Osteocyte (in vitro differentiated cells): ENCODE measurements at places on chromosomes 3 and 15. TPM values are rescaled to one million over a fixed set of nuclear protein-coding genes. Genes with fewer than 3 reads are reported as not detected.
A peak's percentile ranks its signal among the peaks of the same experiment; 100 is the strongest.

Gene DVL3
- total RNA-seq: 110 and 121 TPM in 2 replicates

Gene DCLK3
- total RNA-seq: not detected in 2 replicates

Gene CRABP1
- total RNA-seq: 3.6 and 5.2 TPM in 2 replicates

Gene DUOX2
- 0.08 TPM in 1 of 2 replicates, not detected in the other for total RNA-seq

Gene IGSF11
- total RNA-seq: not detected in 2 replicates

Gene SLC24A5
- total RNA-seq: not detected in 2 replicates

Gene MANF
- 94.1 and 94.8 TPM in 2 replicates for total RNA-seq

Gene CIDEC
- not detected in 2 replicates for total RNA-seq

Gene AQP9
- not detected in 2 replicates for total RNA-seq

Gene EPHB3
- total RNA-seq: 10.6 and 11.4 TPM in 2 replicates

GRCh38 chr15:25715536-25716413 is 147.4 kb downstream of the ATP10A start:
- no peaks in the 10 kb centered on the region for H3K27me3 ChIP-seq
- no peak for DNase-seq
- H3K36me3 ChIP-seq: peaks cover 48% of the 10 kb centered on the region

DNA sequence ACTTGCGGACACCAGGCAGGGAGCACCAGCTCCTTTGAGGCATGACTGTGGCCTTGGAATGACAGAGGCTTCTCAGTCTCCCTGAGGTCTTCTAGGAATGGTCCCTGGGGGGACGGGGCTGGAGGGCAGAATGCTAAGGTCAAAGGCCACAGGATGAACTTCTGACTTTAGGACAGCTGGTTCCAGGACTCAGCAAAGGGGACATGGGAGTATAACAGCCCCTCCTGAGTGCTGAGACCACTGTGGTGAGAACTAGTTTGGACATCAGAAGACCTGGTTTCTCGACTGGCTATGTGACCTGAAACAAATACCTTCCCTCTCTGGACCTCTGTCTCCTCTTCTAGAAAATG is 17.8 kb downstream of the ITGA11 start:
- peaks cover 61% of the 10 kb centered on the region for H3K36me3 ChIP-seq
- H3K4me3 ChIP-seq: no peak overlapping the region
- H3K27ac ChIP-seq: no peak overlapping the region
- no peak for DNase-seq
- H3K27me3 ChIP-seq: no peaks in the 10 kb centered on the region
- peaks cover 71% of the 10 kb centered on the region for H3K4me1 ChIP-seq

GRCh38 chr15:71547011-71547410 is 263.3 kb upstream of the NR2E3 start:
- H3K36me3 ChIP-seq: no peaks in the 10 kb centered on the region
- H3K4me3 ChIP-seq: no peak overlapping the region
- peaks cover 49% of the 10 kb centered on the region for H3K27me3 ChIP-seq
- H3K27ac ChIP-seq: no peak overlapping the region
- no peak for DNase-seq
- peaks cover 11% of the 10 kb centered on the region for H3K4me1 ChIP-seq

- H3K27me3 ChIP-seq: peaks cover 12% of the 10 kb centered on the region
- H3K27ac ChIP-seq: peak overlapping the region; percentile 69
- H3K4me3 ChIP-seq: no peak overlapping the region
- peaks cover 40% of the 10 kb centered on the region for H3K4me1 ChIP-seq
- DNase-seq: no peak
Observed at GRCh38 chr3:194265996-194266964, 84.8 kb downstream of the CPN2 start.

- no peak overlapping the region for H3K4me3 ChIP-seq
- no peak overlapping the region for H3K27ac ChIP-seq
- no peak for DNase-seq
- peaks cover 8% of the 10 kb centered on the region for H3K4me1 ChIP-seq
- H3K27me3 ChIP-seq: no peaks in the 10 kb centered on the region
Observed at GRCh38 chr3:14351617-14352001, 50.8 kb upstream of the SLC6A6 start.

DNA sequence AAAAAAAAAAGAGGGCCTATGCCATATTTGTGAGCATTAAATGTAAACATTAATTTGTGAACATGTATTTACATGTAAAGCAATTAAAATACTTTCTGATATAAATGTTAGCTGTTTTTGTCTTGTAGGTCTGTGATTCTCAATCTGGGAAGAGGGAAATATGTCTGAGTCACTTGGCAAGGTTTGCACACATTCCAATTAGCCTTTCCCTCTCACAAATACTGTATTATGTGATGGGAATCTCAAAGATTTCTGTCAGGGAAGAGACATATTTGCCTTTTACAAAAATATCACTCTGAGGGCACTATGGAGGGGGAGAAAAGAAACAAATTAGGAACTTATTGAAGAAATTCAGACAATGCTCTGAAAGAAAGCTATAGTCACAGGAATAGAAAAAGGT is 483.6 kb downstream of the GBE1 start:
- no peaks in the 10 kb centered on the region for H3K36me3 ChIP-seq
- H3K4me3 ChIP-seq: no peak overlapping the region
- no peak for DNase-seq

- H3K4me1 ChIP-seq: peaks cover 53% of the 10 kb centered on the region
- no peak for DNase-seq
- no peak overlapping the region for H3K4me3 ChIP-seq
- no peaks in the 10 kb centered on the region for H3K27me3 ChIP-seq
- no peaks in the 10 kb centered on the region for H3K36me3 ChIP-seq
Observed at GRCh38 chr3:192831111-192831644, 86.5 kb downstream of the MB21D2 start.

DNA sequence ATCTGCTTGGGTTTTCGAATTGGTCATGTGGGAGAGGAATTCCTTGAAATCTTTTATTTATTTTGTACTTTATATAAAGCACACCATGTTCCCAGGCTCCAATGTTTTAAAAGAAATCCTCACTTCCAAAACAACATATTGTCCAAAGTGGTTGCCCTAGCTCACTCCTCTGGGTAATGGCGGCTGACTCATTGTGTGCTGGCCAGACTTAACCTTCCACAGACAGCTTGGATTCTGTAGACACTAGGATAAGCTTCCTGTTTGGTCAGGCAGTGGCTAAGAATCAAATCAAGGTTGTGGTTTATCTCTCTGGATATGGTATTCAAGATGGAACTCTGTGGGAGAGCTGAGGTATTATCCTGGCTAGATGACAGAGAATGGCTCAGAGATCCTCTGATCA is 55.8 kb upstream of the FAM98B start:
- no peak for DNase-seq
- no peaks in the 10 kb centered on the region for H3K36me3 ChIP-seq
- no peaks in the 10 kb centered on the region for H3K27me3 ChIP-seq
- H3K27ac ChIP-seq: peak overlapping the region; percentile 66

DNA sequence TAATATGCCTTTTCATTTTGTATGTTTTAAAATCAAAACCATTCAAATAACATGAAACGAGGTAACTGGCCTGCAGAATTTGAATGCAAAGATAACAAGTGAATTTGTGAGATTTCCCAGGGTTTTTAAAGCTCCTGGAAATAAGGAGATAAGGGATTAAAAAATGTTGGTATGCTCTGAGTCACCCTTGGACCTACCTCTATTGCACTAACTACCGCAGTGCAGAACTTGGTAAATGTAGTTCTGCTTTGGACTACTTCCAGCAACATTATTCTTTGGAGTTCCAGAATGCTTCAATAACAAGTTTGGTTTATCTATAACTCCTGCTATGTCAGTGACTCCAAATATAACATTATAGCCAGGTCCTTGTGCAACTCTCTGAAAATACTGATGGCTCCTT is 201.7 kb downstream of the GAP43 start:
- no peak overlapping the region for H3K4me3 ChIP-seq
- H3K36me3 ChIP-seq: no peaks in the 10 kb centered on the region
- peaks cover 34% of the 10 kb centered on the region for H3K4me1 ChIP-seq

- H3K27me3 ChIP-seq: peaks cover 52% of the 10 kb centered on the region
- no peaks in the 10 kb centered on the region for H3K36me3 ChIP-seq
- no peaks in the 10 kb centered on the region for H3K4me1 ChIP-seq
- H3K4me3 ChIP-seq: no peak overlapping the region
Observed at GRCh38 chr3:120369037-120369467, 19.9 kb upstream of the LRRC58 start.

DNA sequence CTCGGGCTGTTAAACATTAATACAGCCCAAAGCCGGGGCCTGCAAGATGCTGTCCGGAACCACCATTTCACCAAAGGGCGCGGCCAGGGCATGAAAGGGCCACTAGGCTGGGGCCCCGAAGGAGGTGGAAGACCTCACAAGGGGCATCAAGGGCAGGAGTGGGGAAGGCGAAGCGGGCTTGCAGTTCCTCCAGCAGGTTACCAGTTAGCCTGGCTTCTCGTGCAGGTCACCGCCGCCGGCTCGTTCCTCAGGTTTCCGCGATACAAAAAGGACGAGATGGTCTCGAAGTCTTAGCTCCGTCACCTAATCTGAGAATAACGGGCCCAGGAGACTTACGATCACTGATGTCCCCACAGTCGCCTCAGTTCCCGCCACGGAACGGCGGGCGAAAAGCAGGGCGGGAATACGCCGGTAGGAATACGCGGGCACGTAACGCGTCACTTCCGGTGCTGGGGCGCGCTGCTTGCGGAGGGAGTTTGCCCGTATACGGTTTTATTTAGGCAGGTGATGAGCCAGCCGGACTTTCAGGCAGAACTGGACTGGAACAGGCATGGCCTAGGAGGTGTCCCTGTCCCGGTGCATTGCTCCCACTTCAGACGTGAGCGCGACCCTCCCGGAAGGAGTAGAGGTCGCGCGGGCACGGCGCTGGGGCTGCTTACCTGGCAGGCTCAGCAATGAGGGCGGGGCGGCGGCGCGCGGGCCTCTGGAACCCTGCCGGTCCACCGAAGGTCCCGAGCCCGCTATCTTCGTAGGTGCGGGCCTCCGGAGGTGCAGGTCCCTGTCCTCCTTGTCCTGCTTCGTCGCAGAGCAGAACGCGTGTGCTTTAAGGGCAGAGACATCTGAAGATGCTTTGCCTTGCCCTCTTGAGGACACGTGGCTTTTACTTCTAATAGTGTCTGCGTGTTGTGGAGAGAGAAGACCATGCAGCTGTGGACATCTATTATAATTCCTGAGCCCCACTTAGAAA is at the start of gene RFC4:
Gene RFC4 (minus strand): TSS at position 394 of the 967 bp plus-strand sequence. CDS start 1,769 bp downstream, outside the sequence.
- H3K4me1 ChIP-seq: peaks cover 14% of the 10 kb centered on the region
- DNase-seq: peak; percentile 87
- H3K36me3 ChIP-seq: peaks cover 4% of the 10 kb centered on the region

DNA sequence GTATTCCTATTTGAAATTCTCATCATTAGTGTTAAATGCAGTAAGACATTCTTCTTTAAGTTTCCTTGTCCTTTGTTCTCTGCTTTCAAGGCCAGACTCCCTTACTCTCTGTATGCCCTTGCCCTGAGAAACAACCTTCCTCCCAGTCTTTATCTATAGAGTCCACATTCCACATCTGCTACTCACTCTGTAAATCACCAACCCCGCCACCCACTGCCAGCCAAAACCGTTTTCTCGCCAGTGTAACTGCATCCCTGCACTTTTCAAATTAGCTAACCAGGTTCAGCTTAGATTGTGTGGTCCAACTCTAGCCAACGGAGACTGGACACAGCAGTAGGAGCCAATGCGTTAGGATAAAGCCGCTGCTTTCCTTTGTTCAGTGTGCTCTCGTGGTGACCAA is 402.4 kb upstream of the PDZRN3 start:
- peaks cover 6% of the 10 kb centered on the region for H3K27me3 ChIP-seq
- no peaks in the 10 kb centered on the region for H3K4me1 ChIP-seq
- no peak overlapping the region for H3K27ac ChIP-seq

- no peak overlapping the region for H3K4me3 ChIP-seq
- peak; percentile 19 for DNase-seq
- H3K27me3 ChIP-seq: no peaks in the 10 kb centered on the region
- peak overlapping the region; percentile 50 for H3K27ac ChIP-seq
- peaks cover 43% of the 10 kb centered on the region for H3K4me1 ChIP-seq
Observed at GRCh38 chr15:80561500-80561899, 133.6 kb upstream of the ABHD17C start.

DNA sequence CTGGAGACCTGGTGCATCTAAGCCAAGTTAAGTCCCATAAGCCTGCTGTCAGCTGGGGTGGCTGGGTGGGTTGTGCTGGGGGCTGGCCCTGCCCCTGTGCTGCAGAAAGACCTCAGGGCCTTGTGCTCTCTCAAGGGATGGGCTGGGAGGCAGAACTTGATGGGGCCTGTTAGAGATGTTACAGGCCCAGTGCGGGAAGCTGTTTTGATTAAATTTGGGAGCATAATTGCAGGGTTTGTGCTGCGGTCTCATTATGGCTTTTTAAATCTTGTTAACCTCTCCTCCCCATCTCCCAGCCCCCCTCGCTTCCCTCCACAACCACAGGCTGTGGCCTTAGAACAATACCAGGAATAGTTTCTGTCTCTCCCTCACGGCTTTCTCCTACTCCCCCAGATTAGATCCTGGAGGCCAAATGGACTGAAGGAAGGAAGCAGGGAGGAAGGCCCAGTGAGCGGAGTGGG is 87.6 kb upstream of the TLE3 start:
- H3K4me1 ChIP-seq: no peaks in the 10 kb centered on the region
- peaks cover 63% of the 10 kb centered on the region for H3K27me3 ChIP-seq
- no peak overlapping the region for H3K27ac ChIP-seq
- H3K36me3 ChIP-seq: no peaks in the 10 kb centered on the region
- no peak overlapping the region for H3K4me3 ChIP-seq

GRCh38 chr15:95446854-95447253 is 883.6 kb upstream of the NR2F2 start:
- no peaks in the 10 kb centered on the region for H3K36me3 ChIP-seq
- H3K27me3 ChIP-seq: no peaks in the 10 kb centered on the region
- no peak for DNase-seq
- H3K27ac ChIP-seq: no peak overlapping the region
- H3K4me1 ChIP-seq: peaks cover 5% of the 10 kb centered on the region

DNA sequence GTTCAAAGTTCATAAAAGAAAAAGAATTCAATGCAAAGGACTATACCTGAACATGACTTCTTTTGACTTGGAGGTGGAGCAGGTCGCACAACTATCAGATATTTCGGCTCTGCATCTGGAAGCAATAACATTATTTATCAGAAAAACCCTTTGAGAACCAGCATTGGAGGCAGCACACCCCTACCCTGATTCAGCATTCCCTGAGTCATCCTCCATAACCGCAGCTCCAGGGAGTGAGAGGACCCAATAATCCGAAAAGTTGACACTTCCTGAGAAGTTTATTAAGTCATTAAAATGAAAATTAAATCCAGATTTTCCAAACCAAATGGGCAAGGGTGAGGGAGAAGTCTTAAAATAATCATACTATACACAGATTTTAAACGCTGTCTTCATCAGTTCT is 90.6 kb downstream of the ABI3BP start:
- no peaks in the 10 kb centered on the region for H3K27me3 ChIP-seq
- H3K4me1 ChIP-seq: peaks cover 44% of the 10 kb centered on the region
- H3K36me3 ChIP-seq: peaks cover 4% of the 10 kb centered on the region
- peak overlapping the region; percentile 61 for H3K27ac ChIP-seq
- no peak for DNase-seq
- H3K4me3 ChIP-seq: no peak overlapping the region

- peaks cover 21% of the 10 kb centered on the region for H3K4me1 ChIP-seq
- H3K27me3 ChIP-seq: no peaks in the 10 kb centered on the region
- no peak for DNase-seq
- H3K27ac ChIP-seq: no peak overlapping the region
- peaks cover 17% of the 10 kb centered on the region for H3K36me3 ChIP-seq
Observed at GRCh38 chr3:48420561-48420960, 9.3 kb downstream of the PLXNB1 start.
